ENCODE measurements at places on chromosomes 12 and 14. TPM values are rescaled to one million over a fixed set of nuclear protein-coding genes. Genes with fewer than 3 reads are reported as not detected.

The FGF6 gene
- total RNA-seq, result not detected

DNA sequence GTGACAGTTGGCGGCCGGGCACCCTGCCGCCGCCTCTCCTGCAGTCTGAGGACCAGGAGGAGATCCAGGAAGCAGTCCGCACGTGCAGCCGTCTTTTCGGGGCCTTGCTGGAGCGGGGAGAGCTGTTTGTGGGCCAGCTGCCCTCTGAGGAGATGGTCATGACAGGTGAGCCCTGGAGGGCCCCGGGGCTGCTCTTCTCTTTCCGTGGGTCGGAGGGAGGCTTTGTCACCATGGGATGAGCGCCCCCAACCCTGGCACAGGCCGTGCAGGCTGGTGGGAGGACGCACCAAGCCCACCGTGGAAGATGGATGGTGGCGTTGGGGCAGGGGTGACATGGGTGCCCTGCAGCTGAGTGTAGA, 532 bp downstream of the NOC4L start:
- DNase-seq, result no peak

- no peak for DNase-seq
Measured at GRCh38 chr12:72036393-72036792, 97.7 kb downstream of the TPH2 start.

DNA sequence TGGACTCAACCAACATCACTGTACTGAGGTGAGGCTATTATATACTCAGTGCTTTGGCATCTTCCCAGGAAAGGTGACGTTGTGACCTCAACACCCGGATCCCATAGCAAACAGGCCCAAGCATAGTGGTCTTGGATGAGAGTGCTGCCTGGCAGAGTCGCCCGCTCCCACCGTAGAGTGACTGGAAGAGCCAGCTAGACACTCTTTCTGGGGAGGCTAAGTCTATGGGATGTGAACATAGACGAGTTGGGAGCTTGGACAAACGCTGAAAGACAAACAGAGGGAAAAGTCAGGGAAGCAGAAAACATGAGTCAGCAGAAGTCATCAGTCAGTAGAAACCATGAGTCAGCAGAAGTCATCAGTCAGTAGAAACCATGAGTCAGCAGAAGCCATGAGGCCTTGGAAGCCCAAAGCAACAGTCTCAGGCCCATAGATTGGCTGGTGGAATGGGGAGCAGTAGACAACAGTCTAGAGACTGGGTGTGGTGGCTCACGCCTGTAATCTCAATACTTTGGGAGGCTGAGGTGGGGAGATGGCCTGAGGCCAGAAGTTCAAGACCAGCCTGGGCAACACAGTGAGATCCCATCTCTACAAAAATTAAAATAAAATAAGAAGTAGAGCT, 66.4 kb upstream of the MAP1LC3B2 start:
- no peak for DNase-seq

GRCh38 chr12:4423528-4424195, 22.0 kb downstream of the FGF6 start:
- DNase-seq, result no peak

DNA sequence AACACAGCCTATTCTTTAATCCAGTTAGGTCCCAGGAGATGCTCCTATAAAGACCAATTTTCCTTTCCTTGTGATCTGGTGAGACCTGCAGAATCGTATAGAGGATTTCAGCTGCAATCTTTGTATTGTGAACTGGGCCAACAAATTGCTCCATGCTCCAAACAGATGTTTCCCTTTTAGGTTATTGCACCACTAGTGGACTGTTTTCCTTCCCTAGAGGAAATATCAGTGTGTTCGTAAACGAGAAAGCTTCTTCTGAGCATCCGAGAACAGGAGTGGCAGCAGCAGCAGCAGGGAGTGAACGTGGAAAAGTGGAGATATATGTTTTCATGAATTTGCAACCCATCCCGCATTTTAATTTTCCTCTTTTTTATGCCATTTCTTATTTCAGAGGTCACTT, 344.1 kb upstream of the PDE3A start:
- DNase-seq, result no peak

The FAM216A gene
- total RNA-seq, result 40.8 TPM

DNA sequence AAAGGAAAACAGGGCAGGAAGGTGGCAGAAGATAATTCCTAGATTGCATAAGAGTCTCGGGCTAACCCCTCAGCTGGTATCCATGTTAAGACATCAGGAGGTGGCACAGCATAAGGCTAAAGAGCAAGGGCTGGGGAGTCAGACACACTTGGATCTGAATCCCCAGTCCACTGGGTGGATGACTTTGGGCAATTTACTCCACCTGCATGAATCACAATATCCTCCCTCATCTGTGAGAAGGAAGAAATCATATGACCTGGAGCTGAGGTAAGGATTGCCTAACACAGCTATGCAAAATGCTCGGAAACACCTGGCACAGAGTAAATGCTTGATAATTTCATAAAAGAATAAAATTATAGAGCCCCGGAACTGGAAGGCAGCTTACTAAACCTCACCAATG, 217.9 kb downstream of the PIK3C2G start:
- no peak for DNase-seq

The OR11H6 gene
- not detected for total RNA-seq

DNA sequence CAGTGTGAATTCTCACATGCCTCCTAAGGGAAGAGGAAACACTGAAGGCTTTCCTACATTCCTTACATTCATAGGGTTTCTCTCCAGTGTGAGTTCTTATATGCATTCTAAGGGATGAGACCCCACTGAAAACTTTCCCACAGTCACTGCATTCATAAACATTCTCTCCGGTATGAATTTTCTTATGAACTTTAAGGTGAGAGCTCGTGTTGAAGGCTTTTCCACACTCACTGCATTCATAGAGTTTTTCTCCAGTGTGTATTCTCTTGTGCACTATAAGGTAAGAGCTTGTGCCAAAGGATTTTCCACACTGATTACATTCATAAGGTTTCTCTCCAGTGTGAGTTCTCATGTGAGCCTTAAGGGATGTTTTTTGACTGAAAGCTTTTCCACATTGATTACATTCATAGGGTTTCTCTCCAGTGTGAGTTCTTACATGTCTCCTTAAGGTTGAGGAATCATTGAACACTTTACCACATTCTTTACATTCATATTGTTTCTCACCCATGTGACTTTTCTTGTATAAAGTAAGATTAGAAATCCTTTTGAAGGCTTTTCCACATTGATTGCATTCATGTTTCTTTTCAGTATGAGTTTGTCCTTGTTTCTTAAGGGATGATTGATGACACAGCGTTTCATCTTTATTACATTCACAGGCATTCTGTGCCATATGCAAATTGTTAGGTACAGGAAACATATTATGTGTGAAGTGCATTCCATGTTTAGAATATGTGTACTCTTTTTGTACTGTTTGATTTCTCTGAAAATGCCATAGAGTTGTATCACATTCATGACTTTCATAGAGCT, 9.5 kb downstream of the ZNF891 start:
- no peak for DNase-seq

The AMN gene
- 0.44 TPM for total RNA-seq

The FMNL3 gene
- 46.1 TPM for total RNA-seq

GRCh38 chr12:96047229-96048211, 12.1 kb upstream of the LTA4H start:
- DNase-seq, result peak; percentile 4

The PRH2 gene
- total RNA-seq, result not detected

The EPYC gene
- not detected for total RNA-seq

GRCh38 chr12:39297891-39298290, 145.0 kb downstream of the KIF21A start:
- DNase-seq, result no peak

DNA sequence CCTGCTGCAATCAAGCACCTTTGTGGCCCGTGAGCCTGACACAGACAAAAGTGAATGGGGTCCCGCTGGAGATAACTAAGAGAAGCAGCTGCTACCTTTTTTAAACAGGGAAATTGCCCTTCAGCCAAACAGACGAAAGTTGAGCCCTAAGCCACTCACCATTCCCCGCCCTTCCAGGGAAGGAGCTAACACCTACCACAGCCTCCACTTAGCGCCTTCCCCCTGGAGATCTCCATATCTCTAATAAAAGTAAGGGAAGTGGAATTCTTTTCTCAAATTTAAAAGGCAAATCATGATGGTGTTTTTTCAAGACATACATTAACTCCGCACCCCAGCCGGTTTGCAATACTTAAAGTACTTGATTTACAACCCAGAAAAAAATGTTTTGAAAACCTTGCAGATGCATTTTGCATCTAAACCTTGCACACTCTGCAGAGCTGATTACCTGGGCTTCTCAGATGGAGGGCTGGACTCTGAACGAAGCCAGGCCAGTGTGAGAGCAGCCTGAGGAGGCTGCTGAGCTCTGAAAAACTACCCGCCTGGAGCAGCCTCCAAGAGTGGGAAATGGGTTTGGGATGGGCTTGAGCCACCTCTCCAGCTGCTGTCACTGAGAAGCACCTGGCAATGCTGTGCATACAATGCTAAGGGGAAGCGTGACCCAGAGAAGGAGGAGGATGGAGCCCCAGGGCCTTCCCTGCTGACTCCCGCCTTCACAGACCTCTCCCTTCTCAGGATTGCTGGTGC, 10.0 kb downstream of the NUAK1 start:
- DNase-seq, result no peak

DNA sequence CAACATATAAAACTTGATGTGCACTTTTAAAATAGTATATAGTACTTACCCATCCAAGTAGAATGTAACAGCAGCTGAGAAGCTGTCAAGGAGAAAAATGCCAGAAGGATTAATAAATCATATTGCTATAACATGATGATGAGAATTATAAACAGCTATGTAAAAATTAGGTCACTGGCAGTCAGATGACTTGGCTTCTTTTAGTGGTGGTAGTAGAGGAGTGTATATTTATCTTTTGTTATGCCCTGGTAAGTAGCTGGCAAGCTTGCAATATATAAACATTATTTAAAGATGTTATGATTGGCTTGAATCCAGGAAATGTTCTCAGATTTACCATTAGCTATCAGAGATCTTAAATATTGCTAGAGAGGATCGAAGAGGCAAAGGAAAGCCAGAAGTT, 471.0 kb upstream of the MGAT4C start:
- DNase-seq, result no peak

The ALDH2 gene
- total RNA-seq, result 0.15 TPM

DNA sequence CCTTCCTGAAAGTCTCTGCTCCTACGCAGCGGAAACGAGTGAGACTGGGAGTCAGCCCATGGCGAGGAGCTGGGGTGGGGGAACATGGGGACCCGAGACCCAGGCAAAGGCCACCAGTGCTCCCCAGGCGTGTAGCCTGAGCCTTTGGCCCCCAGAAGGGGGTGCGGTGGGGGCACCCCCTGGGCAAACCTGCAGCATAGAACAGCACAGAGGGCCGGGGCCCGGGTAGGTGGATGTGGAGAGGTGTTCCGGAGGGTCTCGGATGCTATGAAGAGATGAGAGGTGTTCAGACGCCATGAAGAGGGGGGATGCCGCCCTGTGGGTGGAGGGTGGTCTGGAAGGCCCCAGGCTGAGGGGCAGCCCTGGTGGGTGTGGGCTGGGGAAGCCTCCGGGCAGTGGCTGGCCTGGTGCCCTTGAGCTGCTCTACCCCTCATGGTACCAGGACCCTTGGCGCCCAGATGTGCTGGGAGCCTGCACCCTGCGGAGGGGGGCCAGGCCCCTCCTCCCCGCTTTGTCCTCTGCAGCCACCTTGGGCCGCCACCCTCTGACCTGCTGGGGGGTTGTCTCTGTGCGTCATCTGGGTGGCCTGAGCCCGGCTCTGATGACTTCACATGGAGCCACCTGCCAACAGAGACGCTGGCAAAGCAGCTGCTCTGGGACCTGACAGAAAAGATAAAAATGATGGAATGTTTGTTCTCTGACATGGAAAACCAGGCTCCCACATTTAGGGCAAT, 83.4 kb downstream of the KIF26A start:
- no peak for DNase-seq

DNA sequence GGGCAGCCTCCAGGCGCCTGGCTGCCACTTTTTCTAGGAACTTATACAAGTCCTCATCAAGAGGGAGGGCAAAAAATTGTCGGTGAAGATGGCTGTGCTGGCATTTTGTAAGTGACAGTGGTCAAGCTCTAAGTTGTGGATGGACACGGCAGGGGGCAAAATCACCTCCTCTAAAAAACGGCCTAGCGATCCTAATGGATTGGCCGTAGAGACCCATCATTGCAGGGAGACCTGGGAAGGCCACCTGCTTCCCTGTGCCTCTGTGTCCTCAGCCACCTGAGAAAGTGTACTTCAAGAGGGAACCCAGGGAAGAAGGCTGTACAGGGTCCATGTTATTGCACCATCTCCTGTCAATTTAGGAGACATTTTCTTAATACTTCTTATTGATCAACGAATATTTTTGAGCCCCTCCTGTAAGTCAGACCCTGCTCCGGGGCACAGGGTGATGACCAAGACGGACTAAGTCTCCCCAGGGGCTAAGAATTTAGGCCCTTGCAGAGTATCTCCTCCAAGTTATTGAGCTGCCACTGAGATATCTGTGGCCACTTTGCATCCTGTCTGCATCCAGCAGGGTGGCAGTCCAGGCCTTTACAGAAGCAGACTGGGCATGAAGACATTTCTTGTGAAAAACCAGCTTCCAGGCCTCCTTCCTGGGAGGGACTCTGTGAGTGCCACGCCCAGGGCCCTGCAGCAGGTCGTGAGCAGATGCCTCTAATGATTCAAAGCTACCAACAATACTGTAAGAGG, 40.5 kb downstream of the PSMA6 start:
- peak; percentile 43 for DNase-seq

The MDGA2 gene
- not detected for total RNA-seq

DNA sequence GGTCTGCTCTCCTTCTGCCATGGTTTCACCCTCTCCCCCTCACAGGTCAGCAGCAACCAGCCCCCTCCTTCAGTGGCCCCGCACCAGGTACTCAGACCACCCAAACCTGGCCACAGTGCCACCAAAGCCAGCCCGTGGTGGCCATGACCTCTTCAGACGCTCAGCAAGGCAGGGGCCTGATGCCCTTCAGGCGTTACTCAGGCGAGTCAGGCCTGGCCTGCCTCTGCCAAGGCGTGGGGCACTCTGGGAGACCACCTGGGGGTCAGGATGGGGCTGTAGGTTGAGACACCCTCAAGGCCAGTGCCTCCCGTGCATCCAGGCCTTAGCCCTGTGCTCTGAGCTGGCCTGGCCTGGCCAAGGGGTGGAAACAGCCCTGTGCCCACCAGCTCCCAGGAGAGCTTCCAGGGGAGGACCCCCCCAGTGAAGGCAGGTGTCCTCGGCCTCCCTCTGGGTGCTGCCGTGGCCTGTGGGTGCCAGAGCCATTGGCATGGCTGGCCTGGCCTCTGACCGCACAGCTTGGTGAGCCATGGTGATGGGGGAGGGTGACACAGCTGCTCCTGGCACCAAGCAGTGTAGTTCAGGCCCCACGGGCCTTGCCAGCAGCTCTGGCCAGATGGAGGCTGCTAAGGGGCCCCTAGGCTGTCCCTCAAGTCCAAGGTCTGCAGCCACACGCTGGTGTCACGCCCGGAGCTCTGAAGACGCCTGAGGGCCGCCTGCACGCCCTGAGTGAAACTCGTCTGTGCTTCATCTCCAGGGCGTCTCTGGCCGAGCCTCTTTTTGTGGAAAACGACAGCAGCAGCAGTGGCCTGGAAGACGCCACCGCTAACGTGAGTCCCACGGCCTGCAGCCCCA, 15.1 kb downstream of the XRCC3 start:
- no peak for DNase-seq

The IFNG-AS1 gene
- total RNA-seq, result 0.41 TPM

GRCh38 chr12:81222846-81223592, 145.1 kb downstream of the ACSS3 start:
- no peak for DNase-seq
